ENCODE measurements at places on chromosomes 3 and 15.

DNA sequence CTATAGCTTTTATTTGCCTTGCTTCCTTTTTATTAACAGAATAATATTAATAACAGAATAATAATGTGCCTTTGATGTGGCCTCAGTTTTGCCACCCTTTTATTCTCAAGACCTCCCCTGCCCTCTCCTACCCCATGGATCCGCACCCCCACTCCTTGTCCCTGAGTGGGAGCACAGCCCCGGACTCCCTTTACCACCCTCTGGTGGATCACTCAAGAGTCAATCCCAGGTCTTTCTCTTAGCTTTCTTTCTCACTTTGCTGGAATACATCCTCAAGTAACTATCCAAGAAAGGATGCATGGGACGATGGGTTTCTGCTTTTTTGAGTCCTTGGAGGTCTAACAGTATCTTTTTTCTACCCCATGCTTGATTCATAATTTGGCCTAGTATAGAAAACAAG is 63.4 kb downstream of the KLF13 start:
- DNase-seq, result no peak

- no peak for DNase-seq
Observed at GRCh38 chr3:154152741-154153140, 31.6 kb downstream of the ARHGEF26 start.

GRCh38 chr15:68354923-68355322 is 77.0 kb downstream of the ITGA11 start:
- DNase-seq, result no peak

DNA sequence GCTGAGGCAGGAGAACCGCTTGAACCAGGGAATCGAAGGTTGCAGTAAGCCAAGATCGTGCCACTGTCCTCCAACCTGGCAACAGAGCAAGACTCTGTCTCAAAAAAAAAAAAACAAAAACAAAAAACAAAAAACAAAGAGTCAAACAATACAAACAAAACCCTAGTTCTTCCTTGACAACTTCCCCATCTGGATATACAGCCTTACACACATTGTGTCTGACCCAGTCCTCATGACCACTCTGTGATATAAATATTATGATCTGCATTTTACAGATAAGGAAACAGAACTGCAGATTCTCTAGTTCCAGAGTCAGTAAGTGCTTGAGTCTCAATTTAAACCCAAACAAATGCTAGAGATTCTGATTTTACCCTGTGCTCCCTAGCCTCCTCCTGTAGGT is 4.8 kb upstream of the ESYT3 start:
- DNase-seq, result no peak

GRCh38 chr15:96700555-96700954 is 370.1 kb downstream of the NR2F2 start:
- DNase-seq, result no peak

DNA sequence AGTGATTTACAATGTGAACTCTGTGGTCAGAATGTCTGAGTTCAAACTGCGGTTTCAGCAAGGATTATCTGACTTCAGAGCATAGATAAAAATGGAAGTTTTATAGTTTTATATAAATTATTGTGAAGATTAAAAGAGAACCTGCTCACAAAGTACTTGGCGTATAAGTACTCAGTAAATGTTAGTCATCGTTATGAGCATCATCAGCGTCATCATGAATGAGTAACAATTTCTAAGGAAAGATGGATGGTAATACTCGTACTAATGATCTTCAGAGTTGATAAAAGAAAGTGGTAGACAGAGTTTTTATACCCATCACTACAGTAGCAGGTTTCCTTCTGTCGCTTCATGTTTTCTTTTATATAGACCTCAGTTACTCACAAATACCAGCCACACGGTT is 341.8 kb downstream of the RAP2B start:
- DNase-seq, result no peak

GRCh38 chr3:174229916-174230315 is 629.2 kb upstream of the NAALADL2 start:
- no peak for DNase-seq

DNA sequence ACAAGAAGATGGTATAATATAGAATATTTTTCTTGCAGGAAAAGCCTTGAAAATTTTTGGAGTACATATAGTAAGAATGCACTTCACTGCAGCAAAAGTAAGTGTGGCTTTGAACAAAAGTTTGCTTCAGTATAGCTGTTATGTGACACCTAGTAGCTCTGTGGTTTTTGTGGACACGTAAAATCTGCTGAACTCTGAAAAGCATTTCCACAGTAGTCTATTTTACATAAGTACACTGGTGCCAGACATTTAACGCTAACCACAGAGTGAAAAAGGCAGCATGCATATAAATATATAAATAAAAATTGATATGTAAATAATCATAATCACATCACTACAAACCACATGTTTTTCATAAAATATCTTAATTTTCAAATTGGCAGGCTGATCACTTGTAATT is 39.8 kb downstream of the CGGBP1 start:
- no peak for DNase-seq

DNA sequence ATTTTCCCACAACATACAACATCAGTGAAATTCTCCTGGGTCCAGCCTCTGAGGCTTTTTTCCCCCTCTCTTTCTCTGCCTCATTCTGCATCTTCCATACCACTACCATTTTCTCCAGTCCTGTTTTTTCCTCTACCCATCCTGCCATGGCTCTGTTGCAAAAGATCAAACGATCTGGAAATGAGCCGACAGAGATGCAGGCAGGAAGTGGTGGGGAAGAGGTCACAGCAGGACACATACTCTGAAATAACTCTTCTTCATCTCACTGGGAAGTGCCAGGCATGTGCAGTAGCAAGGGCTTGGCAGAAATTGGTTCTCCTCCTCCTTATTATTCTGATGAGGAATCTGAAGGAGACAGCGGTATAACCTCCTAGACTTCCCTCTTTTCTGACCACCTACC is 114.3 kb downstream of the CORO2B start:
- DNase-seq, result no peak

GRCh38 chr3:129556890-129557547 is 14.0 kb downstream of the H1-8 start:
- DNase-seq, result no peak

GRCh38 chr3:194312186-194312742 is 38.9 kb downstream of the CPN2 start:
- no peak for DNase-seq

GRCh38 chr3:45553469-45553974 is 41.0 kb upstream of the LIMD1 start:
- no peak for DNase-seq

GRCh38 chr3:78517965-78518364 is 1249.8 kb downstream of the ROBO1 start:
- DNase-seq, result no peak

- no peak for DNase-seq
Observed at GRCh38 chr3:29144807-29145206, 136.1 kb upstream of the RBMS3 start.

- peak; percentile 45 for DNase-seq
Observed at GRCh38 chr3:108090049-108090700, 656 bp downstream of the CD47 start.

DNA sequence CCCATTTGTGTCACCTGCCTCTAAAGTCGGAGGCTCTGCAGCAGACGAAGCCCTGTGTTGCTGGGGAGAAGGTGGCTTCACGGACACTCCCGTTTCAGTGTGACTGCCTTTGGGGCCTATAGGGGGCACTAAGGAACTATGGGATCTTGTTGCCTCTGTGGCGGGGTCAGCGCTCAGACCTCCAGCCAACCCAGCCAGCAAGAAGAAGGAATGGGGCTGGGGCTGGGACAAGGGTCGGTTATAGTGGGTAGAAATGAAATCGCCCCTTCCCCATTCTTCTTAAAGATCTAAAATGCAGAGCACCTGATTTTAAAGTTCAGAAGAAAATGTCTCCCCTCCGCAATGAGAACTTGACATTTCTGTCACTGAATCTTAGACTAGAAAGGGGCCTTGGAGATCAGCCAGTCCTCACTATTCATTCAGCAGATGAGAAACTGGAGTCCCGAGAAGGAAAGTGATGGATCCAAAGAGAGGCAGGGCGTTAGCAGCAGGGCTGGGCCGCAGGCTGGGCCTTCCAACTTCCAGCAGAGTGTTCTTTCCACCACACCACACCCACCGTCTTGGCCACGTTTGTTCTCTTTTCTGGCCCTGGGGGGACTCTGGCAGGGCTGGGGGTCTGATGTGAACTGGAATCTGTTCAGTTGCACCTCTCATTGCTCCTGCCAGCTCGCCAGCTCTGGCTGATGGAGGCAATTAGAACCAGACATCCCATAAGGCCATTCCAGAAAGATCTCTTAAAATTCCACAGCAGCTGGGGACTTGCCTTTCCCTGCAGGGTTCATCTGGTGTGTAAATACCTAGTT is 195.4 kb downstream of the OPA1 start:
- no peak for DNase-seq

DNA sequence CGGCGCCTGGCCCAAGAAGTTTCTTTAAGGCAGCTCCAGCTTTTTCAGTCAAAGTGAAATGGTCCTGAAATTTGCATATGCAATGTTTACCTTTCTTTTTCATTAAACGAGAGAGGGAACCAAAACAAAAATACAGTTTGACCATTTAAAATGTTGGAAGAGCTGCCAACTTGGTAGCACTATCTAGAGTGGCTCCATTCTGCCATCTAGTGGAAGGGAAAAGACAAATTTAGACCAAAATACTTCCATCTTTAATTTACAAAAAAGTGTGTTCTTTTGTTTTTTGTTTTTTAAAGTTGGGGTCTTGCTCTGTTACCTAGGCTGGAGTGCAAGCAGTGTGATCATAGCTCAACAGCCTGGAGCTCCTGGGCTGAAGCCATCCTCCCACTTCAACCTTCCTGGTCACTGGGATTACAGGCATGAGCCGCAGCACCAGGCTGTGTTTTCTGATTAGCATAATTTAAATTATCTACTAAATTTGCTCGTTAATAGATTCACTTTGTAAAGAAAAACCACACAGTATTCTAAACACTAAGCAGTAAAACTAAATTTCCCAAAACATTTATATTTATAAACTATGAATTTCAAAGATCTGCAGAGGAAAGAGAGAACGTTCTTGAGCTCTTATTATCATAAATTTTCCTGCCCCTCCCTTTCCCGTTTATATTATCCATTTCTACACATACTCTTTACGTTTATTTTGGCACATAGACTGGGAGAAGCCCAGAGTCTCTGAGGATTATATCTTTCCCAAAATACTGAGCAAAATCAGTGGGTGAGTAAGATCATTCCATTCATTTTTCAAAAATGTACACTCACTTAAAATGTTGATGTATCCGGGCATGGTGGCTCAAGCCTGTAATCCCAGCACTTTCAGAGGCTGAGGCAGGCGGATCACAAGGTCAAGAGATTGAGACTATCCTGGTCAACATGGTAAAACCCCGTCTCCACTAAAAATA is 15.4 kb upstream of the RFC4 start:
- DNase-seq, result no peak

- DNase-seq, result no peak
Observed at GRCh38 chr3:69456631-69457030, 70.7 kb upstream of the FRMD4B start.

DNA sequence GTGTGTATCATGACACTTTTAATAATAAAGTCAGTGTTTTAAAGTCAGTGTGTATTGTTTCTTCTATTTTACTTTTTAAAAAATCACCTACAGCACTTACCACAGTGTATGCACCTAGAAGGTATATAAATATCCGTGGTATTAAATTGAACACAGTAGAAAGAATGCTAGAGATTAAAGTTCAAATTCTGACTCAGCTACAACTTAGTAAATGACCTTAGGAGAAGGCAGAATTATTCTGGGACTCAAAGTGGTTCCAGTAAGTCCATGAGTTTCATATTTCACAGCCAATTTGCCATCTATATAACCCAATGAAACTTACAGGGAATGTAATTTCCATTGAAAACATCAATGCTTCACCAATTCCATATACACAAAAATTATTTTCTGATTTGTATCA is 52.7 kb upstream of the MAP4 start:
- no peak for DNase-seq

DNA sequence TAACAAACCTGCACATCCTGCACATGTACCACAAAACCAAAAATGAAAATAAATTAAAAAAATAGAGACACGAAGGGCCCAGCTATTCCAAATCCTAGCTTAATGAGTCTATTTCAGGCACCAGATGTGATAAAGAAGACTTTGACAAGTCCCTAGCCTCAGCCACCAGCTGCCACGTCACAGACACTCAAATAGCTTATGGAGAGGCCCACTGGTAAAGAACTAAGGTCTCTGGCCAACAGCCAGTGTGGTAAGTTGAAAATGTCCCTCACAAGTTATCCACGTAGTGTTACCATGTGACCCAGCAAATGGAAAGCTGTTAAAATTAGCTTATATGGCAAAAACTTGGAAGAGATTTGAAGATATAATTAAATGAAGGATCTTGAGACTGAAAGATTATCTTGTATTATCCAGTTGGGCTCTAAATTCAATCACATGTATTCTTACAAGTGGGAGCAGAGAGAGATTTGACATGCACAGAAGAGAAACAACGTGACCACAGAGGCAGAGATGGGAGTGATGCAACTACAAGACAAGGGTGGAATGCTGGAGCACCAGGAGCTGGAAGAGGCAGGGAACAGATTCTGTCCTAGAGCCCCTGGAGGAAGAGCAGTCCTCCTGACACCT is 10.9 kb downstream of the ACSBG1 start:
- no peak for DNase-seq

DNA sequence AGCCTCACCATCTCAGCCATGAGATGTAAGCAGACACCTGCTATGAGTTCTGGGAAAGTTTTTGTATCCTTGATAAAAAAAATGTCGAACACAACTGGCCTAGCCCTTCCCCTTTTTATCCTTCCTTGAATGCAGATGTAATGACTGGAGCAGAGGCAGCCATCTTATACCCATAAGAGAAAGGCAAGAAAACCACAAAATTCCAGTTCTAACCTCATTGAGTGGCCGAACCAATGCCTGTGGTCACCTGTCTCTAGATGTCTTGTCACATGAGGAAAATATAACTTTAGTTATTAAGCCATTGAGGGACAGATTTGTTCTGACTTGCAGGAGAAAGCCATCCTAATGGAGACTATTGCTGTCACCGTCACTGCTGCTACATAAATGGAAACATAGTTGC is 80.4 kb upstream of the SLC6A6 start:
- no peak for DNase-seq

- DNase-seq, result no peak
Observed at GRCh38 chr15:75776065-75776423, 63.4 kb upstream of the CSPG4 start.

DNA sequence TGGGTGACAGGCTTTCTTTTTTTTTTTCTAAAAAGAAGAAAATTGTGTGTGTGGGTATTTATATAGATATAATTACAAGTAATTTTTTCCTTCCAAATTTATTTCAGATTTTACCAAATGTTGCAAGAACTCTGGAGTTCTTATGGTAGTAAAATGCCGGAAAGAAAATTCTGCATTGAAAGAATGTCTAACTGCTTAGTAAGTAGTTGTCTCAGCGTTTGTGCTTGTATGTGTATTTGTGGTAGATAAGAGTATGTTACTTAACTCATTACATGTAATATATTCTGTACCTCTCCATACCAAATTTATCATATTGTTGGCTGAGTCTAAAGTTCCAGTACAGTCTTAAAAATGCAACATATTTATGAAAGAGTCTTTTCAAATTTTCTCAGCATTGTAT is 32.3 kb upstream of the ZCWPW2 start:
- no peak for DNase-seq

DNA sequence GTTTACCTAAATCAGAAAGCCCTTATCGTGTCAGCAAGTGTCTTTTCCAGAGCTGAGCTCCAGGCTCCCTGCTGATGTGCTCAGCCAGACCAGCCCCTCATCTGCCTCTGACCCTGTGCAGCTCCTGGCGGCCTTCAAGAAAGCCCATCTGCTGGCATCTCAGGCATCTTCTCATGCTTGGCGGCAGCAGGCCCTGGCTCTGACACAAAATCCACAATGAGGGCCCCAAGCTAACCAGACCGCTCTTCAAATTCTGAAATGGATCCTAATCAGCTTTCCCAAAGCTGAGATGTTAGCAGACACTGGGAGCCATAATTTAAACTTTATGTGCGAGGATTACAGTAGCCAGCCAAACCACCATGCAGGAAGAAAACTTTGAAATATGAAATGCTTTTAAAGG is 50.8 kb upstream of the CTDSPL start:
- DNase-seq, result no peak
